T1000 (cell line): ENCODE measurements at places on chromosomes 1 and 21.

DNA sequence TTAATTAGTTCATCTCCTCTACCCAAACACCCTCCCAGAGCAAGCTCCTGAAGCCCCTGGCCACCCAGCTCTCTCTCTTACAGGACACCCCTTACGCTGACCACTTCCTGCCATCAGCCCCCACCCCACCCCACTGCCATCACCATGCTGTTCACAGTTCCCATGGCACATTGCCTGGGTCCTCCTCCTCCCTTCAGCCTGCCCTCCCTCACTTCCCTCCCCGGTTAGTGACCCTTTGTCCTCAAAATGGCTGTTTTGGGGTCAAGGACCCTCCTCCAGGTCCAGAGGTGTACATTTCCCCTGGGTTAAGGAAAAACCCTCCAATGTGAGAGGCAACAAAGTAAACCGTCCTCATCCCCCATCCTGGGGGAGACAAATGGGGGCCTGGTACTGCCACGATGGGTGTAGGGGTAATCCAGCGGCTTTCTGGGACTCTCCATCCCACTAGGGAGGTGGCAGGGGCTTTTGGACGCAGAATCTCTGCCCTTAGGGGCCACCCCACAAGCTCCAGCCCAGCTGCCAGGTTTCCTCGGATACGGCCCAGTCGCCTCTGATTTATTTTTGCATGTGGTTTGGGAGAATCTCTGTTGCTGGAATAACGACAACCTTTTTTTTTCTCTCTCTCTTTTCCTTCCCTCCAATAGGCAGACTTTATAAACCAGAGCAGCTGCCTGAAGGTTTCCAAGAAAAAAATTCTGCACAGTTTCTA, 8.5 kb downstream of the CAMK2N1 start:
- DNase-seq = no peak

DNA sequence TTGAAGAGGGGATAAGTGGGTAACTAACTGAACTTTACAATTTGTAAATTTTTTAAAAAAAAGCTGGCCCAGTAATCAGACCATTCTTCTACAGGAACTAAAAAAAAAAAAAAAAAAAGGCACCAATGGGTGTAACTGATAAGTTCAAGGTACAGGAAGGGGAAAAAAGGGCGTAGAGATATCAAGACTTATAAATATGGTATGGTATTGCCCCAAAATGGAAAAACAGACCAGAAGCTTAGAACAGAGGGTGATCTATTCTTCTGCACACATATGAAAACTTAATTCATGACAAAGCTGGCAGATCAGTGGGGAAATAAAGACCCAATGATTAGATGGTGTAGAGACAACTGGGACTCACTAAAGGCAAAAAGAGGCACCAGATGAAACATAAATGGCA, 58.9 kb downstream of the LHX4 start:
- DNase-seq = no peak

DNA sequence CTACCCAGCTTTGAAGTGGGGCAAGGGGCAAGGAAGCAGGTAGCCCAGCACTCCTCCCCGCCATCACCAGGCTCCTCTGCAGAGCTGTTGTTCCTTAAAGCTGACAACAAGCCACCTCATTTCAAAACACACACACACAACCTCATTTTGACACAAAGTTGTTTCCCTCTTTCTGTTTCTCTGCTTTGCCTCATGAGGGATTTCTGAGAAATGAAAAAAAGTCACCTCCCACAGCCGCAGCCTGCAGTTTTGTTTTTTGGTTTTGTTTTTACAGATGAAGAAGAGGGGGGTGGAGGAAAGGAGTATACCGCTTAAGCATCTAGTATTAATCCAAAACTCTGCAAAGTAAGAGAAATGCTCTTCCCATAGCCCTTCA, 12.1 kb downstream of the MCL1 start:
- DNase-seq = no peak

DNA sequence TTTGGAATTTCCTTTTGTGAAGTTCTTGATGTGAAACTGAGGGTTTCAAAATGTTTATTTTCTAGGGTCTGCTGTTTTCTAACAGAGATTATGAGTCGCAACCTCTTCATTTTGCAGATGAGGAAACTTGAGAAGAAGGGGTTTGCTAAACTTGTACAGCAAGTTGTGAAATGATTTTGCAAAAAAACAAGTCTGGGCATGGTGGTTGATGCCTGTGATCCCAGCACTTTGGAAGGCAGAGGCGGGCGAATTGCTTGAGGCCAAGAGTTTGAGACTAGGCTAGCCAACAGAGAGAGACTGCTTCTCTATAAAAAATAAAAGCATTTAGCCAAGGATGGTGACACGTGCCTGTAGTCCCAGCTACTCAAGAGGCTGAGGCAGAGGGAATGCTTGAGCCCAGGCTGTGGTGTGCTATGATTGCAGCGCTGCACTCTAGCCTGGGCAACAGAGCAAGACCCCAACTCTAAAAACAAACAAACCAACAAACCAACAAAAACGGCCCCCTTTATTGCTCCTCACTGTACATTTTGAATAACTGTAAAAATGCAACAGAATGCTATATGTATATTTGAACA, 9.9 kb downstream of the TRIM67 start:
- no peak for DNase-seq

GRCh38 chr1:97412737-97413136, 508.1 kb downstream of the DPYD start:
- no peak for DNase-seq

- DNase-seq = peak; percentile 54
These were observed 15.4 kb upstream of the OTUD3 start for GRCh38 chr1:19866758-19867157.

- DNase-seq = no peak
These were observed 872 bp upstream of the PINK1 start for GRCh38 chr1:20632386-20632785.

DNA sequence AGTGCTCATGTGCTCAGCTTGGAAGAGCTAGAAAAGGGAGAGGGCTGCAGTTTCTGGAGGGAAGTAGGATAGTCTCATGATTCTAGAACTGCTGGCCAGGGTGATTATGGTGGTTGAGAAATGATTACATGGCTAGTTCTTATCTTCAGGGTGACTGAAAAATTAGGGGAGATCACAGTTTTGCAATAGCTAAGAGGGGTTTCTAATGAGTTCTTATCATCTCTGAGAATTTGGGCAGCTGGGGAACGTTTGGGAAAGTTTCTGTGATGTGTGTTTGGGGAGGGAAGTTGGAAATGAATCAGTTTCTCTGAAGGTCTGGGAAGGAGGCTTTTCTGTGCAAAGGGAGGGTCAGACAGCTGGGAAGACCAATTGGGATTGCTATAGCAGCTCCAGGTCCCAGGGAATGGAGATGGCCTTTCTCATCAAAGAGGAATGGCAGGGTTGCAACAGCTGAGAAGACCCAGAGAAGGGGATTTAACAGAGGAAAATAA, 7.6 kb upstream of the RHOU start:
- DNase-seq = no peak

GRCh38 chr1:198637916-198638437, 863 bp upstream of the PTPRC start:
- no peak for DNase-seq

- no peak for DNase-seq
These were observed 394.5 kb downstream of the LMO4 start for GRCh38 chr1:87723193-87723592.

- no peak for DNase-seq
These were observed 3.5 kb downstream of the CRNN start for GRCh38 chr1:152410599-152410998.

DNA sequence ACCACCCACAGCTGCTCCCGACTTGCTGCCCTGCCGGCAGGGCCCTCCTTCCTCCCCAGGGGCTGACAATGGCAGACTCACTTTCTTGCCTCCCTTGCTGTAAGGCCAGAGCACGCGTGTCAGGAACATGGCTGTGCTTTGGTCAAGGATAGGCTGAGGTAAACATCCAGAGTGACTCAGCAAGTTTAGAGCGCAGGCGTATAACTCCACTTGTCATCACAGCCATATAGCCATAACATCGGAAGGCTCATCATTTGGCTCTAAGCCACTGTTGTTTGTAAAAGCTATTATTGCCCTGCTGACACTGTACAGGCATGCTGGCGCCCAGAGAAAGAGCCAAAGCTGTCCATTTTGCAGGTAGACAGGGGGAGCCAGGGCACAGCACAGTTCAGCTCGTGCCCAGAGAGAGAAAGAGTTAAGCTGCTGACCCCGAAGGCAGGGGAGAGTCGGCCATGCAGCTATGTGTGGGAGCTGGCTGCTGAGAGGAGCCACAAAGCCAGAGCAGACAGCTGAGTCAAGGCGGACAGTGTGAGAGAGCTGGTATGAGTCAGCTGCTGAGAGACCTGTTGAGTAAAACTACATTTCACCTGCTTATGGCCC, 60.6 kb downstream of the GNG4 start:
- peak; percentile 32 for DNase-seq

- DNase-seq = no peak
These were observed 85.9 kb downstream of the ADSS2 start for GRCh38 chr1:244365809-244366208.

DNA sequence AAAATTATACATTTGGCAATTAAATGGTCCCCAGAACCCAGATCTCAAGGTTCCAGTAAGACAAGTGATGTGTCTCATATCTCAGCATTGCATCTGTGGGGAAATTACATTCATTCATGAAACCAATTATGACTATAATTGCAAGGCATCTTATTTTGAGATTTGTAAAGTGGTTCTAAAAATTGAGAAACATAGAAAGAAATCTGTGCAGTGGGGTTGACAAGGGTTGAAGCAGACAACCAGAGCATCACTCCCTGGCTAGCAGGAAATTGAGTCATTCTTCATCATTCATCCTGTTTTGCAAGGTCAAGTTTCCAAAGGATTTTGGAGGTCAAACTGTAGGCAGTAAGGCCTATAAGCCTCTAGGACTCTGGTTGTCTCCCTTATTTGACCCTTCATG, 25.1 kb upstream of the MROH9 start:
- no peak for DNase-seq

- DNase-seq = no peak
These were observed 16.4 kb upstream of the MTF1 start for GRCh38 chr1:37875833-37876232.

- DNase-seq = no peak
These were observed 68.1 kb upstream of the ANGPTL1 start for GRCh38 chr1:178938959-178939317.

DNA sequence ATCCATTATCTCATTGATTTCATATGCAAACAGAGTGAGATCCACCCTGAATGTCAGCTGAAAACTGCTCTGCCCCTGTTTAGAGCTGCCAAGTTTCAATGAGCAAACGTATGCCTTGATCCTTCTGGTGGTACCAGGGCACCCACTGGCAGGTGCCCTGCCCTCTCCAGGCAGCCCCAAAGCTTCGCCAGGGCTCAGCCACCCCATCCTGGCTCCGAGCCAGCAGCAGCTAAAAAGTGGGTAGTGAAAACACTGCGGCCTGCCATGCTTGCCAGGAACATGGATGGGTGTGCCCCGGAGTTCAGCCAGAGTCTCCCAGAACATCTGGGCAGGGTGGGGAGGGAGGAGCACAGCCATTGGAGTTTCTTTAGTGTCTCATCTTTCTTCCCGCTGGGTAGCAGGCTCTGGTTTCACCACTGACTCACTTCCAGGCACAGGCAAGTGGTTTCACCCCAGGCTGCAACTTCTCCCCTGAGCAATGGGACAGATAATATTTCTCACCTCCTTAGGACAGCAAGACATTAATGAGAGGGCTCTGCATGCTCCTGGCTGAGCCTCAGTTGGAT, 8.1 kb upstream of the LMX1A start:
- DNase-seq = no peak

DNA sequence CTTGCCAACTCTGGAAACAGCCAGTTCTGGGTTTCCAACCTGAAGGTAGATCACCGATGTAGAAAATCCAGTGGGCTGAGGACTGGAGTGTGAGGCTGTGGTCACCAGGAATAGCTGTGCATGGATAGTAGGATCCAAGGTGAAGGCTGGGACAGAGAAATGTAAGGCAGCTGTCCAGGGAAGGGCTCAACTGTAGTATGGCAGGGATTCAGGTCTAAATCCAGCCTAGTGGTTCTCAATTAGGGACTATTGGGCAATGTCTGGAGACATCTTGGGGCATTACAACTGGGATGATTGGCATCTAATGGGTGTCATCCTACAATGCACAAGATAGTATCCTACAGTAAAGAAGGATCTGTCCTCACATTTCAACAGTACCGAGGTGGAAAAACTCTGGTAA, 67.7 kb upstream of the RUNX1 start:
- no peak for DNase-seq

- DNase-seq = no peak
These were observed 12.0 kb upstream of the OR2W3 start for GRCh38 chr1:247883346-247883745.

DNA sequence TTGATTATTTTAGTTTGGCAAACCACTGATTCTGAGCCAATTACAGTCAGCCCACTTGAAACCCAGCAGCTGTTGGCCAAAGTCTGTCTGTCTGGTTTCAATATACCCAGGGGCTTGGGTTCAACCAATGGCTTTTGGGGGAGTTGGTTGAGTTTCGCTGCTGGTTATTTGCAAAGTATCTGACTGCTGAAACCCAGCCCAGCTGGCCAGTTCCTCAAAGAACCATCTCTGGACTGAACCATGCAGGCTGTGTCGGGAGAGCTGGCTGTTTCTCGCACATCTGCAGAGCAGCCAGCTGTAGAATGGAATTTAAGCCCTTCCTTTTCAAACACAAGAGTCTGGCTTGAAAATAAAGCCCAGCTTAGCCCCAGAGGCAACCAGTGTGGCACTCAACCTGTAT, 66.0 kb upstream of the PAX7 start:
- no peak for DNase-seq

- no peak for DNase-seq
These were observed 674.5 kb downstream of the MATN1 start for GRCh38 chr1:30048905-30049304.

DNA sequence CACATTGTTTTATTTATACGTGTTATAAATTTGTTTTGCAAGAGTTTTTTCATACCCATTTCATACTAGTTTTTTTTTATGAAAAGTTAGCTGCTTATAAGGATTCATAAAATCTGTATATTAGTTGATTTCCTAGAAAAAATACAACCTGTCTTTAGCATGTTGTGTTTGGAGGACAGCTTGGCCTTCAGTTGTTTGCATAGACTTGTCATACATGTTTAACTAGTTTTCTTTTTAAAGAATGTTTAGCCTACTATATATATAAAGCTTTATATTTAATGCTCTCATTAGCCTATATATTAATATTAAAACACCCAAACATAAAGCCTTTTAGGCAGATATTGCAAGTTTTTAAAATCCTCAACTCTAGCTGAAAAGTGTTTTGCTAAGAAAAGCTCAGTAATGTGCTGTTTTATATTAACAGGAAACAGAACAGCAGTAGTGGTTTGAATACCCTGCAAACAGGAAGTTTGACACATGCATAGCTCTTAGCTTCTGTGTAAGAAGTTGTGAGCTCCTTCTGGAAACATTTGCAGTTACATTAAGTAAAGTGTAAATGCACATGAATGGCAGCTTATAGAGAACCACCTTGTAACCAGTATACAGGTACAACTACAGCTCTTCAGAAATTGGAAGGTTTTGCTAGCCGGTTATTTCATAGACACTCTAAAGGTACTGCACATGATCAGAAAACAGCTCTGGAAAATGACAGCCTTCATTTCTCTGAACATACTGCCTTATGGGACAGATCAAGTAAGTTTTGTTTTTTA, at the start of gene PRKACB:
TSS of gene PRKACB (plus strand) at position 476 of the 770 bp plus-strand sequence. CDS start at position 567, 91 bp downstream.
- DNase-seq = no peak

- DNase-seq = no peak
These were observed 60.1 kb downstream of the EPB41 start for GRCh38 chr1:28974432-28974831.

- no peak for DNase-seq
These were observed 69.9 kb downstream of the NAV1 start for GRCh38 chr1:201608635-201609395.

GRCh38 chr1:204084247-204084772, 11.4 kb downstream of the SOX13 start:
- no peak for DNase-seq

- no peak for DNase-seq
These were observed 874.4 kb downstream of the KCNT2 start for GRCh38 chr1:195733826-195734225.

GRCh38 chr1:242427519-242427918, 97.0 kb downstream of the PLD5 start:
- DNase-seq = no peak
